CD4-positive, alpha-beta T cell (primary cell): ENCODE measurements at places on chromosomes 5 and 9.

DNA sequence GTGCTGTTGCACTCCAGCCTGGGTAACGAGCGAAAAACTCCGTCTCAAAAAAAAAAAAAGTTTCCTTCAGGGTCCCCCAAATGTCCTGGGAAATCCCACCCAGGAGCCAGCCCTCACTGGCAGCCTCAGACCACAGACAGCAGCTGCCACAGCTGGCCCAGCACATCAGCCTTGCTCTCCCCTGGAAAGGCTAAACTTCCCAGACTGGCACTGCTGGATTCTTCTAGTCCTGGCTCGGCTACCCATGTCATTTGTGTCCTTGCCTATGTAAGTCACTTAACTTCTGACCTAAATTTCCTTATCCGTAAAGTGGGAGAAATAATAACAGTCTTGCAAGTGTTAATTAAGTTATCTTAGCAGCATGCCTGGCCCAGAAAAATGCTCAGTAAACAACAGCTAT lies 8.6 kb upstream of the PRRC2B start:
- DNase-seq: no peak

GRCh38 chr5:31957151-31957550 lies 217.0 kb downstream of the GOLPH3 start:
- DNase-seq: no peak

DNA sequence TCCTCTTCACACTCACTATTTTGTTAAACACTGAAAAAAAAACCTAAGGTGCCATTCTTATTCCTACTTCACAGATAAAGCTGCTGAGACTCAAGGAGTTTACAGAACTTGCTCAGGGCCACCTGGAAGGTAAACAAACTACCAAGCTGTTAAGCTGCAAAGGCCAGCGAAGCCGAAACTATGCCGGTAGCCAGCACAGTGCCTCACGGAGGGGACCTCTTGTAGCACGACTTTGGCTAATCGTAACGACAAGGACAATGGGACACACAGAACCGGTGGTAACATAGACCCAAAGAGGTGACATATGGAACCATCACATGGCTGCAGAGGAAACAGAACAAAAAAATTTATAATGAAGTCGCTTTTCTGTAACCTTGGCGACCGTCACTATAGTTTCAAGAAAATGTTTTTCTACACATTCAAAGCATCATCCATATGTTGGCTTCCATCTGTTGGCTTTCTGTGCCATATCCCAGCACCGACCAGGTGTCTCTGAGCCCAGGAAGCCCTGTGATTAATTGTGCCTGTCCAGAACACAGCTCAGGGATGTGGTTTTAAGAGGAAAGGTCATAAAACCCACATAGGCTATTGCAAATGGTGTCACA lies 60.3 kb downstream of the S1PR3 start:
- no peak for DNase-seq

DNA sequence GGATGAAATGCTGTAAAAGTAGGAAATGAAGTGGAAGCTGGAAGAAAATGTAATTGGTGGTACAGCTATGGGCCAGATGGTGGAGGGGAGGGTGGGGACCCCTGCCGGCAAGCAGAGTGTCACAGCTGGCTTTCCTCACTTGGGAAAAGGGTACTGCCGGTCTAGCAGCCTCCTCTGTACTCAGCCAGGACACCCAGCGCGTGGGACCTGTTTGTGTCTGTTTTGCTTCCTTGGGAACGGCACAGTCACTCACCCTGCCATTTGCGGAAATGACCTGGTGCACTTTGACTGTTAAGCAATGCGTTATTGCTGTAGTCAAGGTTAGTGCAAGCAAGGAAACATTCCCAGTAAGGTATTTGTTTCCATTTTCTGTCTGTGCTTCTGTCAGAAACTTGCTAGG lies 10.1 kb downstream of the TMEM252 start:
- no peak for DNase-seq

DNA sequence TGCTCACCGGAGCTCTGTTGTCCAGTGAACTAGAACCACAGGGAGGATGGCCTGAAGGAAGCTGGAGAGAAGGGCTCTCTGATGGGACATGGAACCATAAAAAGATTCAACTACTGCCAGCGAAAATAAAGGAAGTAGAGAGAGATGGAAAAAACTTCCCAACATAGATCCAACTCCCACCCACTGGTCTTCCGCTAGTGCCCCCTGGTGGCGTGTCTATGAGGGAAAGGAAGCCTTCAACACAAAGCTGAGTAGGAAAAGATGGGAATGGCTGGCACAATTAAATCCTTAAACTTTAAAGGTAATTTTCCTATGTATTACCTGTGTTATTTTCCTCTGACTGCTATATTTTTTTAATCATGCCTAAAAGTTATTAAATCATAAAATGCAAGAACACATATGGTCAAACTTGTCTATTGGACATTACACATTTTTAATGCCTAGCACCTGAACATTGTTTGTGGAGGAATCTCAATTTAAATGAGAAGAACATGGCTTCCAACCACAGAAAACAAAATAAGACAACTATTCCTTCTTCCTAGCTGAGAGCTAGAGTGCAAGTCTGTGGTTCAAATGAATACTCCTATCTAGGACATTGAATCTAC lies 51.5 kb downstream of the CEP120 start:
- peak; percentile 19 for DNase-seq

DNA sequence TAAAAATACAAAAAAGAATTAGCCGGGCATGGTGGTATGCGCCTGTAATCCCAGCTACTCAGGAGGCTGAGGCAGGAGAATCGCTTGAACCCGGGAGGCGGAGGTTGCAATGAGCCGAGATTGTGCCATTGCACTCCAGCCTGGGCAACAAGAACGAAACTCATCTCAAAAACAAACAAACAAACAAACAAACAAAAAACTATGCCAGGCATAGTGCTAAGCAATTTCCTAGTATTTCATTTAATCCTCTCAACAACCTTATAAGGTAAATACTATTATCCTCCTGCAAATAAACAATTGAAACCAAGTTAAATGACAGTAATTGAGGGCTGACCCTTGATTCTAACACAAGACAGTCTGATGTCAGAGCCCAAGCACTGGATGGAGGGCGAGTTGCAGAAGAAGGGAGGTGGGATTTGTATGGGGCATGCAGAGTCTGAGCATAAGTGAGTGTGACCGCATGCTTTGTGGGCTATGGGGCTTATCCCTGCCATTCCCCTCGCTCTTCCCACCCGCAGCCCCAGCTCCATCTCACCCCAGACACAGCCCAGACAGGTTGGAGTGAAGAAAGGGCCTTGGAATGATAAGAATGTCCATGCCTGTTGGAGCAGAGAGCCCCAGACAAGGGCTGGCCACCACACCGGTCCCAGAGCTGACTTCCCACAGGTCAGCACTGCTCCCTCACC lies 24.3 kb upstream of the RPS14 start:
- DNase-seq: no peak

DNA sequence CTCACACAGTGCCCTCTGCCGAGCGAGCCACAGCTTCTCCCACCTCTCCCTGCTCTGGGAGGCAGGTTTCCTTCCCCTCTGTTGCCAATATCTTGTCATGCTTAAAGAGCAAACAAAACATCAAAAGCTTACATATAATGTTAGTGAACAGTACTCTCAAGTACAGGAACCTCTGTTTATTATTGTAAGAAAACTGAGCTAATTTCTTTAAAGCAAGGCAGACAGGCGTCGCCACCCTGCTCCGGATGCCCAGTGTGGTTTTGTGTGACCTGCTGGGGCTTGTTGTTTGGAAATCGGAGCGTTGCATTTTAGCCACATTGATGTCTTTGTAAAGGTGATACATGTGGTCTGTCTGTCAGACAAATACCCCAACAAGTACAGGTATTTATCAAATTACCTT lies 401.4 kb upstream of the IRX1 start:
- no peak for DNase-seq

DNA sequence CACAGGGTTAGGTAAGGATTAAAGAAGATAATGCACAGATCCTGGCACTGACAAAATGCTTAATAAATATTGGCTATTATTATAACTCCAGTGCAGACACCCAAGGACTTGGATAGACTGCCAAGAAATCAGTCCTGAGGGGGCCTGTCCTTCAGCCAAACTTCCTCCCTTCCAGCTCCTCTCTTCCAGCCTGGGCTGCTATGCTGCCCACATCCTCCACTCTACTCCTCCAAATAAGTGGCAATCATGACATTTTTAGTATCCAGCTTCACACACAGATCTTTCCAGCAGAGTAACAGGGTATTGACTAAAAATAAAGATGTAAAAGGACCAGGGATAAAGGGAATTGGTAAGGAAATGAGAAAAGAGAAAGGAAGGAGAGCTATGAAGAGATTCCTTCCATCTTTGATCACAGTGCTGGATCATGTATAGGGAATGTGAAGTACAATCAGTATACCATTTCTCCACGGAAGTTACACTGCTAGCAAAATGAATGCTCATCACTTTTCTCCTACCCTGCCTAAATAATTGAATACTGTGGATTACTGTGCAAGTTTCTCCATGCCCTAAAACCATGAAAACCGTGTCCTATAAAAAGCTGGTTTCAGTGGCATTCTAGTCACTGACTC lies 136.0 kb upstream of the OSMR start:
- no peak for DNase-seq

- no peak for DNase-seq
Measured at GRCh38 chr5:62211405-62211804, 94.6 kb upstream of the KIF2A start.

DNA sequence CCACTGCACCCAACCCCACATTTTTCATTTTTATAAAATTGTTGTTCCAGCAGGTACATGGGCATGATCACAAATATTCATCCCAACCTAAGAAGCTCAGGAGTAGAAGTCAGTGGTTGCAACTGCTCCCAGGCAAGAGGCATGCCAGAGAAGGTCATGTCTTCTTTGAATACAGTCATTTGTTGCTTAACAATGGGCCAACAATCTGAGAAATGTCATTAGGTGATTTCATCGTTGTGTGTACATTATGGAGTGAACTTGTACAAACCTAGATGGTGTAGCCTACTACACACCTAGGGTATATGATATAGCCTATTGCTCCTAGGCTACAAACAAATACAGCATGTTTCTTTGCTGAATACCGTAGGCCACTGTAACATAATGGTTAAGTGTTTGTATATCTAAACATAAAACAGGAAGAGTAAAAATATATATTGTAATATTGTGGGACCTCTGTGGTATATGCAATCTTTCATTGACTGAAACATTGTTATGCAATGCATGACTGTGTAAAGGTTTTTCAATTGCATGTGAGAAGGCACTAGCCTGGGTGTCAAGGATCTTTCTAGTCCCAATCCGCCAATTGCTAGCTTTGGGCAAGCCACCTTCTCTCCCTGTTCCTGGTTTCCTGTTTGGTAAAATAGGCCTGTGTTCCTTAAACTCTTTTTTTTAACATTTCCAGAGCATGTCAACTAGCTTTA lies 27.6 kb downstream of the ATP10B start:
- DNase-seq: no peak

DNA sequence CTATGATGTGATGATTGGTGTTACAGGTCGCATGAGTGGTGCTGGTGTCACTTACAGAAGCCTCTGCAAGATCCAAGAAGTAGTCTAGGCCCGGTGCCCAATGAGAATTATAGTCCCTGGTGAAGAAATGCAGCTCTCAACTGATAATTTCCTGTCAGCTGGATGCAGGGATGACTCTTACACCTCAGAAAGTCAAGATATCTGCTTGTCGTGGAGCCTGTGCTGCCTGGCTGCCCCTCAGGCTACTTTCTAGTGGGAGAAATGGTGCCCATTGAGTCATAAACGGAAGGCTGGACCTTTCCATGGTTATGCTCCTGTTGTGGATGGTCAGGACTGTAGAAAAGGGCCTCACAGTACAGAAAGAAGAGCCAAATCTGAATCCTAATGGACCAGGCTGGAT lies 46.8 kb upstream of the NXNL2 start:
- no peak for DNase-seq

GRCh38 chr9:77808751-77809081 lies 160.6 kb upstream of the GNA14 start:
- DNase-seq: no peak

DNA sequence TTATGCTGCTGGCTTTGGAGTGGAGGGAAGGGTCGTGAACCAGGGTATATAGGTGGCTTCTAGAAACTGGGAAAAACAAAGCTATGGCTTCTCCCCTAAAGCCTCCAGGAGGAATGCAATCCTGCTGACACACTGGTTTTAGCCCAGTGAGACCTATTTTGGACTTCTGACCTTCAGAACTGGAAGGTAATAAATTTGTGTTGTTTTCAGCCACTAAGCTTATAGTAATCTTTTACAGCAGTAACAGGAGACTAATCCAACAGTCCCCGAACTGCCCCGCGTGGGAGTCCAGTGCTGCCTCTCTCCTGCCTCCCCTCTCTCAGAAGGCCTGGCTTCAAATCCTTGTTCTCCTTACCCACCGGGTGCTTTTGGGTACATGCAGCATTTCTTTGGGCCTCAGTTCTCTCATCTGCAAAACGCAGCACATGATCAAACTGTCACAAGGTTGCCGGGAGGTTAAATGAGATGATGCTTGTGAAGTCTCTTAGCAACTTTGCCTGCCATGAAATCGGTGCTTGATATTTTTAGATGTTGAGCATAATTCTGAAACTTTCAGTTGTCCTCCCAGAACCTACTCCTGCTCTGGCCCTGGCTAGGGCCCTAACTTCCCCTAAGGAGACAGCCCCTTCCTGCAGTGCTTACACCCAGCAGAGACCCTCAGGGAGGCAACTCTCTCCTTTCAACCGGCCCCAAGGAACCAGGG lies 127.3 kb upstream of the BOD1 start:
- DNase-seq: no peak

GRCh38 chr5:153900703-153901395 lies 137.9 kb downstream of the FAM114A2 start:
- no peak for DNase-seq

- DNase-seq: no peak
Measured at GRCh38 chr9:93911136-93911745, 43.9 kb downstream of the BARX1 start.

DNA sequence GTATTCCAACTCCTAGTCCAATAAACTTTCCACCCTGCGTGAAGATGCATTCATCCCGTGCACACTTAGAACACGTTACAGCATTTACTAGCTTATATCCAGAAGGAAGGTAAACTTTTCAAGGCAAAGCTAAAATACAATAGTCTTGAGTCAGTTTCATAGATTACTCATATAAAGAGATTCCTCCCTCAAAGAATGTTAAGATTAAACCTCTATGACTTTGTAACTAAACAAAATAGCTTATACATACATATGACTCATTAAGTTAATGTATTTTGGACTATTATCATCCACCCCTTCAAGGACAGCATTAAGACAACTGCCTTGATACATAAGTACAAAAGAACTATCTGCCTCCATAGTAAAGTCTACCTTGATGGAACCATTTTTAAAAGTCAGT lies 36.1 kb downstream of the TLE1 start:
- DNase-seq: no peak

- DNase-seq: no peak
Measured at GRCh38 chr5:112863549-112863948, 2.5 kb downstream of the SRP19 start.
